ENCODE measurements at places on chromosomes 7 and 10. TPM values are rescaled to one million over a fixed set of nuclear protein-coding genes. Genes with fewer than 3 reads are reported as not detected.

GRCh38 chr10:20237586-20237985 is 421.4 kb downstream of the PLXDC2 start:
- DNase-seq, result no peak

The PRSS37 gene
- not detected for total RNA-seq

GRCh38 chr10:9613338-9614075 is 1404.2 kb upstream of the CELF2 start:
- no peak for DNase-seq

The PROSER2 gene
- total RNA-seq, result 1.5 TPM

The SNX10 gene
- total RNA-seq, result 38.2 TPM

The SLC26A5 gene
- not detected for total RNA-seq

- no peak for DNase-seq
Measured at GRCh38 chr10:14247377-14248116, 83.2 kb downstream of the FRMD4A start.

DNA sequence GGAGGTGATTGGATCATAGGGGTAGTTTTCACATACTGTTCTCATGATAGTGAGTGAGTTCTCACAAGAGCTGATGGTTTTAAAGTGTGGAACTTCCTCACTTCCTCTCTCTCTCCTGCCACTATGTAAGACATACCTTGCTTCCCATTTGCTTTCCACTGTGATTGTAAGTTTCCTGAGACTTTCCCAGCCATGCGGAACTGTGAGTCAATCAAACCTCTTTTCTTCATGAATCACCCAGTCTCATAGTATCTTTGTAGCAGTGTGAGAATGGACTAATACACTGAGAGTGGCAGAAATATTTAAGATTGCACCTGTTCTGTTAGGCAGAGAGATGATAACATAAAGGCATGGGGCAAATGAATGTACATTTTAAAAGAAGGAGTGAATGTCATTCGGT is 507.8 kb downstream of the SORCS3 start:
- DNase-seq, result no peak

- no peak for DNase-seq
Measured at GRCh38 chr10:59654007-59654406, 55.6 kb downstream of the SLC16A9 start.

GRCh38 chr10:44759122-44759521 is 152.0 kb upstream of the TMEM72 start:
- no peak for DNase-seq

DNA sequence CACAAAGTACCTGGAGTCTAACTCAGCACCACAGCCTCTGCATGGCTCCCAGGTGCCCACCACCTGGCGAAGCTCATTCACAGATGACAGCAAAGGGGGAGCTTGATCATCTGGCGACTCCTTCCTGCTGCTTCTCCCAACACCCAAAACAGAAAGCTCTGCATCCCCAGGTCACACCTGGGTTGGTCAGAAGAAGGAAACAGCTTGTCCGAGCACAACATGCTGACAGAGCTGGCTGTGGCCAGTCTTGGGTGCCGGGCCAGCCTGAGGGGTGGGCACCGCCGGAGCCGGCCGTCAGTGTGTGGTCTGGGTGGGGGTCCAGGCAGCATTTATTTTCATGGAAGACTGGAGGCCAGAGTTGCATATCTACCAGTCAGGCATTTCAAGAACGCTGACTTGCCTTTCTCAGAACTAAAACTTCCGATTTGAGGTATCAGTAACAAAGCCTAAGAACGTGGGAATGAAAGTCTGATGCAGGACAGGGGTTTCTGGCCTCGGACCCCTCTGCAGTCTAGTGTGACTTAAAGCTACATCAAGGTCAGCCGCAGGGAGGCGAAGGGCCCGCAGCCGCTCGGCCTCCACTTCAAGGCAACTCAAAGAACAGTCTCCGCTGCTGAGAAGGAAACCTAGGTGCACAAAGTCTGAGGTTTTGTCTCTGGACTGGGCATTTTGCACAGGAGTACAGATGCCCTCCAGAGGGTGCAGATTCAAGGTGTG is 109.6 kb downstream of the CYTH3 start:
- no peak for DNase-seq

GRCh38 chr10:102455893-102456471 is 4.6 kb upstream of the C10orf95 start:
- DNase-seq, result peak; percentile 85

GRCh38 chr7:22811746-22812280 is 10.8 kb downstream of the TOMM7 start:
- no peak for DNase-seq

The HILPDA gene
- total RNA-seq, result 11.3 TPM

The SLC25A13 gene
- 56.2 TPM for total RNA-seq

- DNase-seq, result no peak
Measured at GRCh38 chr7:9280088-9280487, 846.7 kb downstream of the NXPH1 start.

The OIT3 gene
- not detected for total RNA-seq

DNA sequence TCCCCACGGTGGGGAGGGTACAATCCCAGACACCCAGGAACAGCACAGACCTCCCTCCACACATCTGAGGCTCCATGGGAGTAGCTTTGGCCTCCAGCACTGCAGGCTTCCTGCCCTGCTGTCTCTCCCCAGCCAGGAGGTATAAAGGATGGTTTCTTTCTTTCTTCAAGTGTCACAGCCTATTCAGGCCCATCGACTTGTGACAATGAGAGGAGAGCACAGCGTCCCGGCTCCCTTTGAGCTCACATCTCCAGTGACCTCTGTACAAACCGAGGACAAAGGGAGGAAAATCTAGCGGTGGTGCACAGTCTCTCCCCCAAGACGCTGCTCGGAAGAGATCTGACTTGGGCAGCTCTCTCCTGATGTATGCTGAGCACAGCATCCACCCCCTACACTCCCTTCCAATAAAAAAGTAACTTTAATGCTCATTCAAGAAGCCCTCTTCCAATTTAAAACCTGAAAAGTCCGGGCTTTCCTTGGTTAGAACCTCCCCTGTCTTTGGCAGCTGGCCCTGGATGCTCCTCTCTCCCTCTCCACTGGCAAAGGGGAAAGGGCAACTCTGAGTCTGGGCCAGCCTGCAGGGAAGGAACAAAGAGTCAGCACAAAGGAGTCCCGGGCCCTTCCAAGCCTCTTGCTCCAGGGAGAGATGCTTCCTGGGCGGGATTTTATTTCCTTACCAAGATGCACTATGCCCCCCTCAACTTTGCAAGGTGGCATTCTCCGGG is 18.0 kb downstream of the CHST15 start:
- no peak for DNase-seq

GRCh38 chr10:101258179-101258885 is 29.1 kb upstream of the LBX1 start:
- no peak for DNase-seq

The CFAP46 gene
- total RNA-seq, result 4.8 TPM

The IL2RA gene
- not detected for total RNA-seq

The RPEL1 gene
- 0.08 TPM for total RNA-seq

- DNase-seq, result no peak
Measured at GRCh38 chr10:70034232-70034631, 18.4 kb upstream of the MACROH2A2 start.

- no peak for DNase-seq
Measured at GRCh38 chr7:117531595-117532244, 51.9 kb downstream of the CFTR start.

GRCh38 chr7:94623820-94624219 is 32.1 kb downstream of the SGCE start:
- no peak for DNase-seq

- no peak for DNase-seq
Measured at GRCh38 chr7:83155407-83155806, 7.3 kb downstream of the PCLO start.

GRCh38 chr10:100934084-100934659 is 21.4 kb downstream of the SLF2 start:
- DNase-seq, result peak; percentile 19

DNA sequence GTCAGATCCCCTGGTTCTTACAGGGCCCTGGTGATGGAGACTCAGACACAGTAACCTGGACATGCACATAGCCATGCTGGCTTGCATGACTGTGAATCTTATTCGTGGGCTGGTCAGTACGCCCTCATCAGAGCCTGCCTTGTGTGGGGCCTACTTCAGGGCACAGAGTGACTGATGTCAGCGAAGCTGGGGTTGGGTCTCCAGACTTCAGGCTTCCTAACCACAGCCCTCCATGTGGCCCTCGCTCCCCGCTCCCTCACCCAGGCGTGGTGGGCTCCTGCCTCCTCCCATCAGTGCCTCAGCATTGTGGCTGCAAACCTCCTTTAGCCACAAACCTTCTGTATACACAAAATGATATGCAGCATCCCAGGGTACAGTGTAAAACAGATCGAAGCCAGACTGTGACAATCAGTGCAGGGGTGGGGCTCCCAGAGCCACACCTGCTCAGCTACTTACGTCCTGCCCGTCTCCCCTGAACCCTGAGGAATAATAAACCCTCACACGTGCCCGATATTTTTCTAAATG is 7.1 kb upstream of the C10orf105 start:
- DNase-seq, result no peak

The CRYGN gene
- total RNA-seq, result not detected

The TACC2 gene
- total RNA-seq, result 1.8 TPM

DNA sequence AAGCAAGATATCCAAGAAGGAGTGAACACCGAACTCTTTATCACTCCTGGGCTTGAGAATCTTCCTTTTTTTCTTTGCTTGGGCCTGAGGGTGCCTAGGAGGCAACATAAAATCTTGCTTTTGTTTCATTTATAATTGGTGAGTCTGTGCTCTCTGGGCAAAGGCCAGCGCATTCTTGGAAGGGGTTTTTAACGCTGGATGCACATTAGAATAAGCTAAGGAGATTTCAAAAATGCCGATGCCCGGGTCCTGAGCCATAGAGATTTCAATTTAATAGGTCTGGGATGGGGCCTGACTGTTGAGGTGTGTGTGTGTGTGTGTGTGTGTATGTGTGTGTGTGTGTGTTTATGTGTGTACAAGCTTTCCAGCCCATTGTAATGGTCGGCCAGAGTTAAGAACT is 62.0 kb upstream of the SORCS3 start:
- DNase-seq, result no peak

DNA sequence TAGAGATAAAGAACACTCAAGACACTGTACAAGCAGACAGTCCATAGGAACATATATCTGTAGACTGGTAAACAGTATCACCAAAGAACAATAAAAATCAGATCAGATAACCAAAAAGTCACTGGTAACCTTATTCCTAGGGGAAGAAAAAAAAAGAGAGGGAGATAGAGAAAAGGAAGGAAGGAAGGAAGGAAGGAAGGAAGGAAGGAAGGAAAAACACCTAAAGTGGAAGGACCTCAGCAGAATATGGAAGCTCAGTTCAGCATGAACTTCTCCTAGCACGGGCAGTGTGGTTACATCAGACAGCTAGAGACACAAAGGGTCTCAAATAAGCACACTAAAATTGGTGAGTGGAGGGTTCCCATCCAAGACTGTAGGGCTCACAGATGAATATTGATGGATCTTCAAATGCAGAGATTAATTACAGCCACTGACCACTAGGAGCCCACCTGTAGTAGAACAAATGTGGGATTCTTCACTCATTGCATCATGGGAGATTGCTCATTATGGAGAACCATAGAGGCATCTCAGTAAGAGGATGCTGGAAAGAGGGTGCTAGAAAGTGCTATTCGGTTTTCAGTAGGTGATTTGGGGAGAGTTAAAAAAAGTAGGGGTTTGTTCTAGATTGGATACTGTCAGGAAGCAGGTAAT is 293.4 kb upstream of the C7orf33 start:
- DNase-seq, result no peak

DNA sequence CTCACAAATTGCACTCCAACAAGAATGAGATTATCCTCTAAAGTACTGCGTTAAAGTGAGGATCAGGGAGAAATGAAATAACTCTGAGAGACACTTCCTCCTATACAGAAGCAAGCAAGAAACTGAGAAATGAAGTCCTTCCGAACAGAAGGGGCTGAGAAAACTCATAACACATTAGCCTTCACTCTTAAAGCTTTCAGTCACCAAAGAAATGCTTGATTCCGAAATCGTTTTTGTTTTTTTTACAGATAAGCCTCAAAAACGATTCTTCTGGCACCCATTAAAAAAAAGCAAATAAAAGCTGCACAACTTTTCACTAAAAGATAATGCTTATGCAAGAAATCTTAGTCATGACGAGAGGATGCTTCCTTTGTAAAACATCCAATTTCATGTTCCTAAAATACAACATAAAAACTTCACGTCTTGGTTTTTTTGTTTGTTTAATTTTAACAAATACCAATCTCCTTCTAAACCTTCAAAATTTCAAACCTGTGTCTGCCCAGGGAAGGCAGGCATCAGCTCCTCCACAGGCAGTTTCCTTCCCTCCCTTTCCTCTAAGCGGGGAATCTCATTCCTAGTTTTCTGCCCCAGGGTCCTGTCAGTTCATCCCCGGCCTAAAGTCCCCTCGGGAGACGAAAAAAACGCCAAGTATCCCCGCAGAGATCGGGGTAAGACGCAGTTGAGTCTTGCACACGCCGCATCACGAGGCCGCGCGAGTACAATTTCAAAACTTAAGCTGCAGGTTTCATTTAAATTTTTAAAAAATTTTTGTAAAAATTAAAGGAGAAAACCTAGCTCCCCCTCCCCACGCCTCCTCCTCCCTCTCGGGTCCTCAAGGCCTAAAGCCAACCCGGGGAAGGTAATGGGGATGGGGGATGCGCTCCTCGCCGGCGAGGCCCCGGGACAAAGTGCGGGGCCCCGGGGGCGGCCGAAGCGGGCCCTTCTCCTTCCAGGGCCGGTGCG is 1.1 kb downstream of the BAZ1B start:
- no peak for DNase-seq

The OR6B1 gene
- total RNA-seq, result not detected

The METTL2B gene
- 29.8 TPM for total RNA-seq

The FLNC gene
- 0.14 TPM for total RNA-seq

DNA sequence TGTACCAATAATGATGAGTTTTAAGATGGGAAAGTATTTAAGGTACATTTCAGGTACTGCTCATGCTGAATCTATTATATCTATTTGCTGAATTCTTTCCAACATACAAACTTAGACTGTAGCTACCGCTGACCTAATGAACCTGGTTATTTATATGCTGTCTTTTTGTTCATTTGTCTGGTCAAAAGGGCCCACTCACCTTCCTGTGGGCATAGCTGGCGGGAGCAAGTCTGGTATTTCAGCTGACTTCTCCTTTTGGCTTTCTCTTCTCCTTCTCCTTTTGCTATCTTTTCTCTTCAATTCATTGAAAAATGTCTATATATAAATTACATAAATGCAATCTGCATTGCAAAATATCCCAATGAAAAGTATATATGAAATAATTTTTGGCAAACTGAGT is 9.5 kb downstream of the PLXDC2 start:
- DNase-seq, result no peak

The H2BK1 gene
- 0.64 TPM for total RNA-seq

DNA sequence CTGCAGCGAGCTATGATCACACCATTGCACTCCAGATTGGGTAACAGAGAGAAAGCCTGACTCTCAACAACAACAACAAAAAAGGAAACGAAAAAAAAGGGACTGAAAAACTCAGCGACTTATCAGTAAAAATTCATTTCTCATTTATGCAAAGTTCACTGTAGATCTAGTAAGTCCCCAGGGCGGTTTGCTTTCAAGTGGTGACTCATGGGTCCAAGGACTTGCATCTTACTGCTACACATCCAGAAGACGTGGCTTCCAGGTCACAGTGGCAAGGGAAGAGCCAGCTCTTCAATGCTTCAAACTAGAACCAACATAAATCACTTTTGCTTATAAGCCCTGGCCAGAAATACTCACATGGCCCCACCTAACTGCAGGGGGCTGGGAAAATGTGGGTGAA is 178.3 kb upstream of the AUTS2 start:
- peak; percentile 51 for DNase-seq

- DNase-seq, result no peak
Measured at GRCh38 chr7:31022726-31023125, 29.4 kb upstream of the ADCYAP1R1 start.

GRCh38 chr10:19947656-19948055 is 131.4 kb downstream of the PLXDC2 start:
- DNase-seq, result no peak

- DNase-seq, result no peak
Measured at GRCh38 chr7:6035165-6035564, 4.0 kb downstream of the ANKRD61 start.

GRCh38 chr7:50393547-50394252 is 56.5 kb downstream of the FIGNL1 start:
- no peak for DNase-seq
